ENCODE measurements at places on chromosomes 16 and 17.
A peak's percentile ranks its signal among the peaks of the same experiment; 100 is the strongest.

DNA sequence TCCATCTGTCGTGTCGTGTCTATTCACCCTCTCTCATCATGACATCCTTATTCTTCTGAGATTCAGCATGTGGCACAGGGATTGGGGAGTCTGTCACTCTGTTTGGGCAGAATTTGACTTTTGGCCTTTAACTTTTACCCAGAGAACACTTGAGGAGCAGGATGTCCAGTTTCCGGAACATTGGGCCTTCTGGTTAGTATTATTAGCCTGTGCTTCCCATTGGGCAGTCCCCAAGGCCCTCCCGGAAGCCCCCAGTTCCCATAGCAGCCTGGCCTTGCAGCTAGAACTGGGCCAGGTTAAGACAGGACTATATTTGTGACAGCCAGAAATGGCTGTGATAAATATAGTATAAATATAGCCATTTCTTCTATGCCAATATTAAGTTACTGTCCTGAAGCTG lies 9.6 kb downstream of the SCN4A start:
- H3K4me1 ChIP-seq = peaks cover 13% of the 10 kb centered on the region
- no peaks in the 10 kb centered on the region for H3K36me3 ChIP-seq
- no peak for DNase-seq
- no peak overlapping the region for H3K27ac ChIP-seq

GRCh38 chr17:46266656-46267544 lies 28.0 kb upstream of the LRRC37A start:
- peak overlapping the region; percentile 64 for H3K4me3 ChIP-seq
- peak; percentile 93 for DNase-seq
- H3K36me3 ChIP-seq = no peaks in the 10 kb centered on the region

DNA sequence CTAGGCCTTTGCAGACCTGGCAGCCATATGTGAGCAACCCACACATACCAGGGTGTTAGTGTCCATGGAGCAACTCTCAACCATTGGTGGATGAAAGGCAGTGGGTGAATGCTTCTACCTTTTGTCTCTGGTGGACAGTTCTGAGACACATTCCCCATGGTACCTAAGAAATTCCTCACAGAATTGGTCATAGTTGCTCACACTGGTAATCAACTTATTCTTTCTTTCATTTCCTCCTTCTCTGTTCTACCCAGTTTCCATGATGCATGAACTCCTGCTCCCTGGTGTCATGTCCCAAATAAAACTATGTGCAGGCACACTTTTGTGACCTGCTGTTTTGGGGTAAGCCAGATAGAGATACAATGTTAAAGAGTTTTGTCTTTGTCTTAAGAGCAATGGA lies 33.2 kb upstream of the MPHOSPH6 start:
- no peak for DNase-seq
- no peaks in the 10 kb centered on the region for H3K4me1 ChIP-seq
- H3K27me3 ChIP-seq = no peaks in the 10 kb centered on the region
- H3K4me3 ChIP-seq = no peak overlapping the region

DNA sequence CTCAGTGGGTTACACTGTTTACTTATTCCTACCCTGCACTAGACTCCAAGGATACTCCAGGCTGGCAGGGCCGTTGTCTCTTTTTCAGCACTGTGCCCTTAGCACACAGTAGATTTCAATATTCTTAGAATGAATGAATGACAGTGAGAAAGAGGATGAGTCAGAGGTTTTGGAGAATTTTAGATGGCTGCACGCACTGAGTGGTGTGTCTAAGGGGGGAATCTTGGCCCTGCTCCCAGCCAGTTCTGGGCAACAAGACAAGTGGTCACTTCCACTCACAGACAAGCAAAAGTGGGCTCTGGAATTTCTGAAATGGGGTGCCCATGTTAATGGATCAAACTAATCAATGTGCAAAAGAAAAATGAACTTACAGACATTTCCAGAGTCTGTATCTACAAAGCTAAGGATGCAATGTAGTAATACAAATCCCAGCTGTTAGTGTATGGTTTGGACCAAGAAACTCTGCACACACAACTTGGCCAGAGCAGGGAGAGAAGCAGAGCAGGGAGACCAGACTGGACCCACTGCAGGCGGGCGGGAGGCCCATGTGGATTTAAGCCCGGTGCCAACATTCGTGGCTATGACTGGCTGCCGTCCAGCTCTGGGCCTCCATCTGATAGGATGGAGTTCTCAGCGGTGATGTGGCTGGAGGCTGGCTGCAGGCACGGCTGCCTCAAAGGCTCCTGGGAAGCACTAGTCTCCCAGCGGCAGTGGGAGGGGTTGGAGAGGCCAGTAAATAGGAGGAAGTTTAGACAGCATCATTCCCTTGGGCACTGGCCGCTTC lies 95.6 kb upstream of the CDYL2 start:
- no peaks in the 10 kb centered on the region for H3K36me3 ChIP-seq
- DNase-seq = peak; percentile 23
- no peaks in the 10 kb centered on the region for H3K27me3 ChIP-seq

GRCh38 chr16:85622683-85623082 lies 9.6 kb downstream of the GSE1 start:
- peaks cover 32% of the 10 kb centered on the region for H3K4me1 ChIP-seq
- no peaks in the 10 kb centered on the region for H3K27me3 ChIP-seq
- H3K4me3 ChIP-seq = no peak overlapping the region

DNA sequence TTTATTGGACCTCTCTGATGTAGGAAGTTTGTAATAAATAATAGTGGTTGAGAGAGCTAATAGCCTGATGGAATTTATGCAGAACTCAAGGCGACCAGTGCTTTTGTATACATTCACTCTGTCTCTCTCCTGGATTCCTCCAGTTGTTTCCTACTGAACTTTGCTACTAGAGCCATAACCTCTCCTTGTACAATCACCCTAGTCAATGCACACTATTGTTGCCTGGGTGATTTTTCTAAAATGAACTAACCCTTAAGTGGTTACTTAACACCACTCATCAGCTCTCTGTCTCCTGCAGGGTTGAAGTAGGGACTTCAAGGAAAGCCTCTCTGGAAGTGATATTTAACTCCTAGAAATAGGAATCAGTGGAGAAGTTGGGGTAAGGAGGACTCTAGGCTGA lies 9.7 kb downstream of the PHKB start:
- H3K27me3 ChIP-seq = no peaks in the 10 kb centered on the region
- H3K4me3 ChIP-seq = no peak overlapping the region
- no peak overlapping the region for H3K27ac ChIP-seq
- DNase-seq = no peak
- H3K4me1 ChIP-seq = no peaks in the 10 kb centered on the region

DNA sequence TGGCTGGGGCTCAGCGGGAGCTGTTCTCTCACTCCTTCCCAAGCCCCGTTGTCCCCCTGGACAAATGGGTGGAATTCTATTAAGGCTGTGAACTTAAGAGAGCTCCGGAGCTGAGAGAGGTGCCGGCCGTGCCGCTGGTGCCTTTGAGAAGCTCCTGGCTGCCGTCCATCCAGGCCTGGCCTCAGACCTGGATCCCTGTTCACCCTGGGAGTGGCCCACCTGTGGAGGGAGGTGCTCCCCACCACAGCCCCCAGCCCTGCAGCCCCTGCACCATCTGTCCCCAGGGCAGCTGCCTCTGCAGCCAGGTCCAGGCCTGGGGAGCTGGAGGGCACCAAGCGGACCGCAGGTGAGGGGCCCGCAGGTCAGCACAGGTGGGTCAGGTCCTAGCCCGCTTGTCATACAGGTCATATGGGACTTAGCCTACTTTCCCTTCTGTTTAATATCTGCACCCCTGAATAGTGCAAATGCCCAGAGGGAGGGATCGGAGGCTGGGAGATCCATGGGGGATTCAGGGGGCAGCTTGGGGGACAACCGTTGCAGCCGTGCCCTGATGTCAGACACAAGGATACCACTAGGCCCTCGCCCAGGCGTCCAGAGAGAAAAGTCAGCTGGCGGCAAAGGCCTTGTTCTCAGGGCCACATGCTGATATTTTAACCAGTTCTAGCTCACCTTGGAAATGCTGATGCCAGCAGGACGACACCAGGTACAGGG lies 15.2 kb upstream of the METRNL start:
- no peak overlapping the region for H3K4me3 ChIP-seq
- H3K27ac ChIP-seq = no peak overlapping the region
- H3K27me3 ChIP-seq = no peaks in the 10 kb centered on the region
- no peak for DNase-seq

GRCh38 chr17:48429638-48430586 lies at the start of gene SKAP1:
TSS of gene SKAP1 (minus strand) at chr17:48430214.
- no peak within 1 kb of the TSS for H3K27ac ChIP-seq
- H3K4me3 ChIP-seq = peak within 1 kb of the TSS; percentile 49

DNA sequence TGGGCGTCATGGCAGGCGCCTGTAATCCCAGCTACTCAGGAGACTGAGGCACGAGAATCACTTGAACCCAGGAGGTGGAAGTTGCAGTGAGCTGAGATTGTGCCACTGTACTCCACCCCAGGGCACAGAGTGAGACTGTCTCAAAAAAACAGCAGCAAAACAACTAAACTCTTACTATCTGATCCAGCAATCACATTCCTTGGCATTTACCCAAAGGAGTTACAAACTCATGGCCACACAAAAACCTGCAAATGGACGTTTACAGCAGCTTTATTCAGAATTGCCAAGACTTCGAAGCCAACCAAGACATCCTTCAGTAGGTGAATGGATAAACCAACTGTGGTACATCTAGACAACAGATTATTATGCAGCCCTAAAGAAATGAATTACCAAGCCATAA lies 4.0 kb downstream of the SIAH1 start:
- H3K36me3 ChIP-seq = no peaks in the 10 kb centered on the region
- DNase-seq = no peak
- H3K27me3 ChIP-seq = no peaks in the 10 kb centered on the region
- peaks cover 13% of the 10 kb centered on the region for H3K4me1 ChIP-seq

DNA sequence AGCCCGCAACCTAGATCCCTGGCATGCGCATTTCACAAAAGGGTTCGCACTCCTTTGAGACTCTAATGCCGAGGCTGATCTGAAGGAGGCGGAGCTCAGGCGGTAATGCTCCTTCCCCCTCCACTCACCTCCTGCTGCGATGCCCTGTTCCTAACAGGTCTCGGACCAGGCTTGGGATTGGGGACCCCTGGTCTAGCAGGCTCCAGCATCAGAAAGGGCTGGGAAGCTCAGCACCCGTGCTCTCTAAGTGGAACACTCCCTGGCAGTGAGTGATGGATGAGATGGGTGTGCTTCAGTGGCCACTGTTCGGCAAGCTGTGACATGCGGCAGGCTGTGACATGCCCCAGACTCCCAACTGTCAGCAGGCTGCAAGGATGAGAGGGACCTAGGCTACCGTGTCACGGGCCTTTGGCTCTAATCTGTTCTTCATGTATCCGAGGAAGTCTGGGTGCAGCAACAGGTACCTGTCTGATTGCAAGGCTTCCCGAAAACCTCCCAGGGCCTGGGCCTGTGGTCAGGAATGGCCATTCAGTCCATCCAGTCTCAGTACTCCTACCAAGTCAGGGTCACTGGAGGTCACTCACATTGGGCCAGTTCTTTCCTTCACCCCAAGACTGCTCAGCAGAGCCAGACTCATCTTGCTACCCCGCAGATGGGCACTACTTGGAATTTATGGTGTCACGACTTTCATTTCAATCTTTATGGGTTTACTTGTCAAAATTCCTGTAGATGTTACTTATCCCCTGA lies 1.3 kb upstream of the ST6GALNAC2 start:
- H3K27ac ChIP-seq = no peak overlapping the region
- no peaks in the 10 kb centered on the region for H3K36me3 ChIP-seq
- no peaks in the 10 kb centered on the region for H3K4me1 ChIP-seq
- no peak for DNase-seq
- H3K4me3 ChIP-seq = no peak overlapping the region

GRCh38 chr17:36786867-36787266 lies 150.4 kb upstream of the LHX1 start:
- no peaks in the 10 kb centered on the region for H3K27me3 ChIP-seq
- H3K4me1 ChIP-seq = peaks cover 9% of the 10 kb centered on the region
- H3K36me3 ChIP-seq = no peaks in the 10 kb centered on the region
- H3K27ac ChIP-seq = no peak overlapping the region
- no peak overlapping the region for H3K4me3 ChIP-seq

- no peaks in the 10 kb centered on the region for H3K27me3 ChIP-seq
- no peaks in the 10 kb centered on the region for H3K4me1 ChIP-seq
- H3K36me3 ChIP-seq = no peaks in the 10 kb centered on the region
- H3K4me3 ChIP-seq = no peak overlapping the region
- no peak for DNase-seq
- no peak overlapping the region for H3K27ac ChIP-seq
These were observed 19.7 kb upstream of the CBX2 start for GRCh38 chr17:79758271-79758670.

GRCh38 chr16:74831467-74831866 lies 56.8 kb upstream of the FA2H start:
- no peak overlapping the region for H3K4me3 ChIP-seq
- no peak for DNase-seq
- H3K4me1 ChIP-seq = no peaks in the 10 kb centered on the region
- no peak overlapping the region for H3K27ac ChIP-seq

DNA sequence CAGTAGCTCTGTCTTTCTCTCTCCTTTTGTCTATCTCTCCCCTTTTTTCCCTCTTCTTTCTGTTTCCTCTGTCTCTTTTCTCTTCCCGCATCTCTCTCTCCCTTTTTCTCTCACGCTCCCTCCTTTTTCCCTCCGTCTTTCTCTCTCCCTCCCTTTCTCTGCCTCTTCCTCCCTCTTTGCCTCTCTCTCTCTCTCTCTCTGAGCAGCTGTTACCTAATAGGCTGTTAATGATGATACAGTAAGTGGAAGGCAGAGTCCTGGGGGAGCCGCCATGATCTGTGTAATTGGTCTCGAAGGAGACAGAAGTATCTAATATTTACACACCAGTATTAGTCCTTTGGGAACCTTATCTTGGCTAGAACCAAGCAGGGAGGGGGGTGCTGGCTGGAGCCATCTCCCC lies 136.1 kb upstream of the CIBAR2 start:
- H3K4me3 ChIP-seq = no peak overlapping the region
- no peak overlapping the region for H3K27ac ChIP-seq
- peaks cover 23% of the 10 kb centered on the region for H3K4me1 ChIP-seq
- H3K27me3 ChIP-seq = no peaks in the 10 kb centered on the region
- no peak for DNase-seq

GRCh38 chr16:82756283-82756599 lies 129.5 kb downstream of the CDH13 start:
- H3K4me1 ChIP-seq = peaks cover 5% of the 10 kb centered on the region
- no peaks in the 10 kb centered on the region for H3K36me3 ChIP-seq
- H3K4me3 ChIP-seq = no peak overlapping the region
- H3K27ac ChIP-seq = no peak overlapping the region

Data from H1 (cell line).